ENCODE measurements at places on chromosomes 1 and 21.

DNA sequence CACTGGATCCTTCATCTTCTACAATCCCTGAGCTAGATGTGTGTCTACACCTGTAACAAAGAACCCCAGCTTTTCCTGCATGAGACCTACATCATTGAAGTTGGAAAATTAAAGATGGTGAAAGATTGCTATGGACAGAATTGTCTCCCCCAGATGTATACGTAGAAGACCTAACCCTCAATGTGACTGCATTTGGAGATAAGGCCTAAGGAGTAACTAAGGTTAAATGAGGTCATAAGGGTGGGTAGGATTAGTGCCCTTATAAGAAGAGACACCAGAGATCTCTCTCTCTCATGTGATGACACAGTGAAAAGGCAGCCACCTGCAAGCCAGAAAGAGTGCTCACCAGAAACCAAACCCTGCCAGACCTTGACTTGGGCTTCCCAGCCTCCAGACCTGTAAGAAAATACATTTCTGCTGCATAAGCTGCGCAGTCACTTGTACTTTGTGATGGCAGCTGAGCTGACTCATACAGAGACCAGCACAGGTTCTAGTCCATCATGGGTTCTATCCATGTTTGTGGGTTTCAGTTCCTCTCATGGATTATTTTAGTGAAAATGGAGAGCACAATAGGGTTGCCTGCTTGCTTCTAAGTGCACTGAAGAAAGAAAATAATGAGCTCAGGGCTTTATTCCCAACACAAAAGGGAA lies 180.8 kb downstream of the TPR start:
- peak; percentile 24 for DNase-seq

DNA sequence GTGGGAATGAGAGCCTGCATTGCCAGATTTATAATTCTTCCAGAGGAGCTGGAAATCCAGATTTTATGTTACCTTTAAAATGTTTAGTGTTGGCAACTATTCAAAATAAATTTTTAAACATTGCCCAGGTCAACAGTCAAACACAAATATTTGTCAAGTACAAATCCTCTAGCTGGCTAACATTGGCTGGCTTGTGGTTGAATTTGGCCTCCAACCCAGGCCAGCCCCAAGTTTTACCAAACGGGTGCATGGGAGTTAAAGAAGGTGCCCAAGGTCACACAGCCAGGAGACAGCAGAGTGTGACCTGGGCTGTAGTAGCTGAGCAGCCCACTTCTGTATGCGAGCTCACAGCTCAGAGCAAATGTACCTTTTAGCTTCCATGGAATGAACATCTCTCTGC lies 240.6 kb downstream of the DSCAM start:
- no peak for DNase-seq

DNA sequence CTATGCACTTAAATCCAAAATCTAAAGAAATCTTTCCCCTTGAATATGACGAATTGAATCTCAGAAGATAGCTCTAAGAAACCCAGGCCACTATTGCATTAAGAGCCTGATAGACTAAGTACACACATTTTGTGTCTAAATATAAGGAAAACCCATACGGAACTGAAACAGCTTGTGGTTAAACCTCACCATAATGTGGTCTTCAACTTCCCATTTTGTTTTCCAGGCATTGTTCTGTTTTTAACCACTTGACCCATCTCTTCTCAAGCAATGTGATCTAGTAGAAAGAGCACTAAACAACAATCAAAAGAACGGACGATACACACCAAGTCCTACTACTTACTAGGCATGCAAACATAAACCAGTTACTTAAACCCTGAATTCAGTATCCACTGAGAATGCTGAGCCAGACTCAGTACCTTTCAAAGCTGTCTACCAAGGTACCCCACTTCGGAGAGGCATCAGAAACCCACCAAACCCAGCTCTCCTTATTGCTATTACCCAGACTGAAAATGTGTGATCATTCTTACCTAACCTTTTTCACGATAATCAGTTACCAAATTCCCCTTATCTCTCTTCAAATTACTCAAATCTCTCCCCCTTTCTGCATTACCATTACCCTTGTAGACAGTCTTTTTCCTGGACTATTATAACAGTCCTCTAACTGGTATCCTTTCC lies 12.8 kb downstream of the OTUD7B start:
- peak; percentile 85 for DNase-seq

DNA sequence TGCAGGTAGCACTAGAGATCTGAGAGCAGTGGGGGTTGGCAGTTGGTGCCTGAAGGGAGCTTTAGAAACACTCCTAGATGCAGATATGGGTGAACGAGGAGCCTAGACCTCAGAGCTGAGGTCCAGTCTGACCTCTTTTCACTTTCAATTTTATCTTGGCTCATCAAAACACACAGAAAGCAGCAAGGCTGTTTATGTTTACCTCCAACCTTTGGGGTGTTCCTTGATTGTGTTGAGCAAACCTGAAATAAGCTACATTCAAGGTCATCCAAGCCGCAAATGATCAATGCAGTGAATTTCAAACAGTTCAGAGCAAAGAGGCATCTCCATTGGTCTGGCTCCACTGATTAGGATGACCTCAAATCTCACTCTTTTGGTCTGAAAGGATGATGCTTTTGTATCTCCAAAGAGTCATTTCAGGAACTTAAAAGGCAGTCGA lies 1.3 kb downstream of the LY9 start:
- no peak for DNase-seq

GRCh38 chr1:210476730-210477129 lies 148.0 kb downstream of the HHAT start:
- DNase-seq: no peak

GRCh38 chr1:117067533-117068370 lies 7.6 kb downstream of the TTF2 start:
- DNase-seq: no peak

DNA sequence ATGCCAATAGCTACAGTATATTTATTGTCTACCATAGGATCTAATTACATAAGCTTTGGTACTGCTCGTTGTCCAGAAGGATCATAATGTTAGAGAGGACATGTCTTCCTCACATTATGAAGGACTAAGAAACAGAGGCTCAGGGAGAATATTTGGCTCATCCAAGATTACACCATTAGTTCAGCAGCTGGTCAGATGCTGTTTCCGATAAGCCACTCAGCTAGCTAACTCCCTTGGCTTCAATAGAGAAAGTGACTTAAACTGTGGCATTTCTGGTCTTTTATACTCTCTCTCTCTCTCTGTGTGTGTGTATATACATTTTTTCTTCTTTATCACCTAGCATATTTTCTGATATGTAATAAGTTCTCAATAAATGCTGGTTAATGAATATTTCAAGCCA lies 70.4 kb downstream of the DDR2 start:
- no peak for DNase-seq

DNA sequence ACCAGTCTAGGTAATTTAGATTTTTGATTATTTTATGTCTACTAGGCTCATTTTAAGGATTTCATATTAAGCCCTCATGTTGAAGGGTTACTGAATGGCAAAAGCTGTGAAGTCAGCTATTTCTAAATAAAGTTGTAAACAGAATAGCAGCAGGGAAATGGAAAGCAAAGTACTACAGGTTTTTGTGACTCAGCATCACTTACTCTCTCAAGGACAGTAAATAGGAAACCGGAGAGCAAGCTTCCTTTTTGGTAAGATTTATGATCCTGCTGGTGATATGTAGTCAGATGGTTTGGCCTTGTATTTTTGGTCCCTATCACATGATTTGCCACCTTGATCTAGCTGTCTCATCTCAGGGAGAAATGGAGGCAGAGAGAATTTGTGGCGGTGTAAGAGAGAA lies 226.0 kb downstream of the RPS6KC1 start:
- DNase-seq: no peak

GRCh38 chr1:99465176-99465900 lies 180.6 kb upstream of the PALMD start:
- DNase-seq: no peak

DNA sequence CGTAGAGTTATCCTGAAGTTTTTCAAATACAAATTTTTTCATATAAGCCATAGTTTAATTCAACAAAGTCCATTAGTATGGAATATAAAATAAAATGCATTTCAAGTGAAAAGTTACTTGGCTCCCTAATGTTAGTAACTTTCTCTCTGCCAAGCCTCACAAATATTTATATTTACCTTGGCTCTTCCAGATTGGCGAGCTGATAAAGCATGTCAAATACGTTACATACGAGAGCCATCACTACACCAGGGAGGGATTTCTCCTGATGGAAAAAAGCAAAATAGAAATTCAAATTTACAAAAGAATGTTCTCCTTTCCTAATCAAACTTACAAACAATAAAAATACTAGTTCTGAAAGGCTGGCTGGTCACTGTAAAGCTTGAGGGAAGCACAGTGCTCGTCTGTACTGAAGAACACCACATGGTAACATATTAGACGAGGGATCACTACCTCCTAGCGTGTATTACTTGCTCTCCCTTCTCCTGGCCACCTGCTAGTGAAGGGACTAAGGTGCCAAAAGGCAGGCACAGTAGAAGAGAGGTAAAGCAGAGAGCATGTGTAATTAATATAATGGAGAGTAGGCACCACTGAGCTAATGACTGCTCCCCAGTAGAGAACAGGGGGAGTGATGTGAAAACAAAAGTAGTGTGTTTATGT lies 80.9 kb downstream of the USP24 start:
- DNase-seq: no peak

- DNase-seq: no peak
Measured at GRCh38 chr1:227006226-227006796, 66.2 kb downstream of the COQ8A start.

DNA sequence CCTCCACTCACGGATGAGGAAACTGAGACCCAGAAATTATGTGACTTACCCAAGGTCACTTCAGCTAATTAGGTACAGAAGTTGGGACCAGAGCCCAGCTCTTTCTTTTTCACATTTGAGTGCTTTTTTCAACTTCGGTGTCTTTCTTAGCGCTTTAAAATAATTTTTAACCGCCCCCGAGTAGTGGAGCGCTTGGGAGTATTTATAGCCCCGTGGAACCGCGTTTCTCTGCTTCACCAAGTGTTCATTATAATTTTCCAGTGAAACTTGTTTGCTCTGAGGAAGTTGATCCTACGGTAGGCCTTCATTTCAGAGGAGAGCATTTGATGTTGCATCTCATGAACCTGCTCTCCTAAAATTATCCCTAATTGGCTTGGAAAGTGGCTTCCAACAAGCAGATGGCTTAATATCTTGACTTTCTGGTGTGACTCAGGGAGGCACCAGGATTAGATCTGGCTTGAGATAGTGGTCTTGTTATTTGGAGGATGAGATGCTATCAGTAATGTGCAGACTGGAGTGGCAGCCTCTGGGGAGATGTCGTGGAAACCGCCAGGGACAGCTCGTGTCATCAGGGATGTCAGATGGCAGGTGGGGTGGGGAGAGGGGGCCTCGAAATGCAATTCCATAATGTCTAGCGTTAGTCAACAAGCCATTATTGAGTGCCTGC lies 321.3 kb downstream of the CAMTA1 start:
- no peak for DNase-seq

DNA sequence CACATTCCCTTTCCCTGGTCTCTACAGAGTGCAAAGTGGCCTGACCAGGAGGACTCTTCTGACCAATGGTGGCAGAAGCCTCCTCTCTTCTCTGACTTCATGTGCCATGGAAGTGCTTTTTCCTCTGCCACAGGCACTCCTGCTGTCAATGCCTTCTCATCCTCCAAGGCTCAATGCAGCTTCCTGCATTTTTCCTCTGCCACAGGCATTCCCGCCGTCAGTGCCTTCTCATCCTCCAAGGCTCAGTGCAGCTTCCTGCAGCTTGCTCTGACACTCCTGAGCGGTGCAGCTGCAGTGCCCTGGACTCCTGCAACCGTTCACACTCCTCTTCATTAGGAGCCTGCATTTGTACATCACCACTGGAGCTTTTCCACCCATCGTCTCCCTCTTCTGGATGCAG lies 4.7 kb upstream of the ADARB1 start:
- no peak for DNase-seq

DNA sequence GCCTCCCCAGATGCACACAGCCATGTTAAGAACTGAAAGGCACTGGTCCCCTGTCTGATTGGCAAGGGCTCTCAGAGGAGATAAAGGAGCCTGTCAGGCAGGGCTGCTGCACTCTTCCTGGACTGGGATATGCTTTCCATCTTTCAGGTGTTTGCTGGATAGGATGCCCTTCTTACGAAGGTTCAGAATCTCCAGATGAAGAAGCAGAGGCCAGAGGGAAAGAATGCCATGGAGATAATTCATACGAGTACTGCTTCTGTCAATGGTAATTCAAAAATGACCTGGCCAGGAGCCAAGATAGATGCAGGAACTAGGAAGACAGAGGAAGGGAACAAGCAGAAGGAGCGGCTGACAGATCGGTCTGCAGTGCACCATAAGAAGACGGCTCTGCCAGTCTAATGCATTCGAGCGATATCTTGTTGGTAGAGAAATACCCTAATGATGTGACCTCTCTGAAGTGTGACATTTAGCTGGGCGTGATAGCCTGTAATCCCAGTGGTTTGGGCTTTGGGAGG lies 16.6 kb upstream of the ATP2B4 start:
- no peak for DNase-seq

GRCh38 chr1:11893907-11894251 lies 32.3 kb downstream of the KIAA2013 start:
- DNase-seq: peak; percentile 15

- DNase-seq: no peak
Measured at GRCh38 chr1:234899041-234899729, 229.5 kb downstream of the TOMM20 start.

- DNase-seq: no peak
Measured at GRCh38 chr1:15023205-15023604, 130.3 kb upstream of the TMEM51 start.

DNA sequence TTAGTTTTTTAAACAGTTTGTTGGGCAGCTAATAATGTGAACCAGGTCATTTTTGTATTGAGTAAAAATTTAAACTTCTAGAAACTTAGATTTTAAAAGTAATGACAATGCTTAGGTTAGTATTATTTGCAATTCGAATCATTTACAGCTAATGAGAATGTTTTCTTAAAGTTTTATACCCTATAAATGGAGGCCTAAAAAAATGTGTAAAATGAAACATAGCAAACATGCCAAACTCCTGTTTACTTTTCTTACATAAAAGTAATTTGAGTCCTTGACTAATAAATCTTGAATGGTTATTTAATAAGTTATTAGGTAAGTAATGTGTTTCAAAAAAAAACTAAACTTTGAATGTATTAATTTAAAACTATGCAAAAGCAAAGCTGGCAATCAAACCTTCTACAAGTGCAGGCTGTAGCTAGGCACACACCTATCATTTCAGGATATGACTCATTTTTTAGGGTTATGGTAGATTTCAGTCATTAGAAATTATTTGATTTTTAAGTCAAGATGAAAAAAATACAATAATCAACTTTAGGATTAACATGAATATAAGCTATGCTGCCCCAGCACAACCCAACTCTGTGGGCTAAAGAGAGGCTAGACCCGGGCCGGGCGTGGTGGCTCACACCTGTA lies 41.5 kb downstream of the CLSTN1 start:
- DNase-seq: no peak

DNA sequence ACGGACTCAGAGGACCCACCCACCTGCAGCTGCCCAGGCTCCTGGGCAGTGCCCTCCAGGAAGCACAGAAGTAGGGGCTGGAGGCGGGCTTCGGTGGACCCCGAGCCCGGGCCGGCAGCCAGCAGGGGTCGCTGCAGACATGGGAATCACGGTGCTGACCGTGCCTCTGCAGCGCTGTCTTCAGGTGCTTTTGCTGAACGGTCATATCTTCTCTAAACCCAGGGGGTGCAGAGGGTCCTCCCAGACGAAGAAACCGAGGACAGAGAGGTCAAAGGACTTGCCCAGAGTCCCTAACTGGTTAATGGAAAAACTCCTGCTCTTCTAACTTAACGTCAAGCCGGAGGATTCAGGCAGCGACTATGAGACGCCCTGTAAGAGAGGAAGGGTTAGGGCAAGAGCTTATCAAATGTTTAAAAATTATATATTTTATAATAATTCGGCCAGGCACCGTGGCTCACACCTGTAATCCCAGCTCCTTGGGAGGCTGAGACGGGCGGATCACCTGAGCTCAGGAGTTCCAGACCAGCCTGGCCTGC lies 21.5 kb upstream of the LEFTY2 start:
- no peak for DNase-seq

All from GM12864 (cell line).